ENCODE measurements at places on chromosomes 16 and 17.

DNA sequence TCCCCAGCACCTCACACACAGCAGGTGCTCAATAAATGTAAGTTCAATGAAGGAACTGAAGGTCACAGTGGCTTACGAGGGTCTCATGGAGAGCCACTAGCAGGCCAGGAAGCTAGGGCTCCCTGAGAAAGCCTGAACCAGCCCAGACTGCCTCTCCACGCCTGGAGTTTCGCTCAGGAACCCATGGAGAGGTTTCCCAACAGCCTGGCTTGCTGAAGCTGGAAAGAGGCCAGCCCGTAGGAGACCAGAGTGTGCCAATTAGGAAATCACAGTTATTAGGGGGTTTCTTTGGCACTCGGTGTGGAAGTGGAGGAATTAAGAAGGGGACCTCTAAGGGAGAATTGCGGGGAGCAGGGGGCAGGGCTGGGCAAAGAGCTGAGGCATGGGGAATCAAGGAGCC is 36.3 kb upstream of the CACNG1 start:
- no peak for DNase-seq

- no peak for DNase-seq
Measured at GRCh38 chr16:19436540-19436939, 18.9 kb downstream of the TMC5 start.

- DNase-seq = no peak
Measured at GRCh38 chr16:81703177-81704155, 75.6 kb upstream of the PLCG2 start.

DNA sequence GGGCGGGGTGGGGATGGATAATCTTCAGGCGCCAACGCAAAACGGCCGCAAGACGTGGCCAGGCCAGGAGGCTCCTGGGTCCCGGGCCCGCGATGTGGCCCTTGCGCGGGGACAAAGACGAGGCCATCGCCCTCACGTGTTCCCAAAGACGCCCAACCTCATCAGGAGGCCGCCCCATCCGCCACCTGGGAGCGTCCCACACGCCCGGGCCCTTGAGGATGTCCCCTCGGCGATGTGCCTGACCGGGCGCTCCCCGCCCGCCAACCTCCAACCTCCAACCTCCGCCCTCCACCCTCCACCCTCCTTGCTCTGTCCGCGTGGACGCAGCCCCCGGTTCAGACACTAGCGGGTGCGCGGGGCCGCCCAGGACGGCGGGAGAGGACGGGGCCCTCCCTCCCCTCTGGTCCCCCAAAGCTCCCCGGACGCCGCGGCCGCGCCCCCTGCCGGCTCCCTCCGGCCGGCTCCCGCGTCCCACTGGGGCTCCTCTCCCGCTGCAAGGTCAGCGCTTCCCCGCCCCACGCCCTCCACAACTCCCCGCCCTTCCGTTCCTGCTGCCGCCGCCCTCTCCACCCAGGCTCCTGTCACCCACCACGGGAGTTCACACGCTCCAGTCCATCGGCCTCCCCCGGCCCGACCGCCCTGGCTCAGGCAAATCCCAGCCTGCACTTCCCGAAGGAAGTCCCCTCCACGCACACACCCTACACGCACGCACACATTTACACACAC is 250.8 kb upstream of the RPL38 start:
- DNase-seq = no peak

DNA sequence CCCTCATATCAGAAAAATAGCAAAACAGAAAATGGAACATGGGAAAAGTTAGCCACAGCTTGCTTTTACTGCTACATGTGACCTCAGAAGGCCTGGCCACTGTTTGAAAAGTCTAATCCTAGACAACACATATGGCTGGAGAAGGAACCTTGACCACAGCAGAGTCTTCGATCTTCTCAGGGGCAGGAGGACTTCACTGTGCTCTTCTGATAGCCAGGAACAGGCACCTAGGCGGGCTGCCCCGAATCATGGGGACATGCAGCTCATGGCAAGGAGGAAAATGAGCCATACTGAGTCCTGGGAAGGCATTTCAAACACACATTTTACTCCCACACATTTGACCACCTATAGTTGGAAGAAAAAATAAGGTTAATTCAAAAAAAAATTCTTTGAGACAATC is 31.1 kb upstream of the ADORA2B start:
- DNase-seq = no peak

DNA sequence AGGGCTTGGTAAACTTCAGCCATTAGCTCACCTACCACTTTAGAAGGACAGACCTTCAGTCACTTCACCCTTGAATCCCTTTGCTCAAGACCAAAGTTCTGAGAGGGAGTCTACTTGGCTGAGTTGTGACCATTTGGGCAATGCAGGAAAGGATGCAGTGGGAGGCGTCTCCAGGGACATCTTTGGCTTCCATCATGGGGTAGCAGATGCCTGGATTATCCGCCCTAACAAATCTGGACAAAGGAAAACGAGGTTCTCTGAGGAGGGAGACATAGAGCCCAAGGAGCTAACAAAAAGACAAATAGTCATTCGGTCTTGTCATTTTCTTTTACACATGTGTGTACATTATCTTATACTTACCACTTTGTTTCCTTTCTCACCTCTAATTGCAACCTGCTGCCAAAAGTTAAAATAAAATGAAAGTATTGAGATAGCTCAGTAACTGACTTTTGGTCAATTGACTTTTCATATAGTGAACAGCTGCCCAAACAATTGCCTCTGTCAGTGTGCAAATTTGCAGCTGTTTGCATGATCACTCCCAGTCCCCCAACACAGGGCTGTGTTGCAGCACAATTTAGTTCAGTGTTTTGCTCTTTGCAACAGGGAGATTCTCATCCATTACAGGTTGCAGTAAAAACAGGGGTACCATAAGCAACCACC is 108.9 kb upstream of the EEF2KMT start:
- DNase-seq = no peak

Measured in activated naive CD4-positive, alpha-beta T cell (primary cell).